ENCODE measurements at places on chromosomes 5 and 9. TPM values are rescaled to one million over a fixed set of nuclear protein-coding genes. Genes with fewer than 3 reads are reported as not detected.
A peak's percentile ranks its signal among the peaks of the same experiment; 100 is the strongest.

The NIPAL4 gene
- not detected for total RNA-seq

The LRRC19 gene
- total RNA-seq: 2.0 TPM

The NUTM2F gene
- total RNA-seq: under 0.01 TPM

The C9orf153 gene
- 0.42 TPM for total RNA-seq

The PCDHGA8 gene
- total RNA-seq: 0.75 TPM

The SHB gene
- total RNA-seq: 3.4 TPM

The PCDHB7 gene
- 0.09 TPM for total RNA-seq

The OR13D1 gene
- not detected for total RNA-seq

The PIP5K1B gene
- 30.9 TPM for total RNA-seq

The GRM6 gene
- 0.23 TPM for total RNA-seq

The PCDHA10 gene
- under 0.01 TPM for total RNA-seq

The PCSK5 gene
- total RNA-seq: 3.6 TPM

The FYB1 gene
- total RNA-seq: 14.6 TPM

GRCh38 chr9:8366161-8366926 lies 566.8 kb upstream of the DMAC1 start:
- no peak for DNase-seq

DNA sequence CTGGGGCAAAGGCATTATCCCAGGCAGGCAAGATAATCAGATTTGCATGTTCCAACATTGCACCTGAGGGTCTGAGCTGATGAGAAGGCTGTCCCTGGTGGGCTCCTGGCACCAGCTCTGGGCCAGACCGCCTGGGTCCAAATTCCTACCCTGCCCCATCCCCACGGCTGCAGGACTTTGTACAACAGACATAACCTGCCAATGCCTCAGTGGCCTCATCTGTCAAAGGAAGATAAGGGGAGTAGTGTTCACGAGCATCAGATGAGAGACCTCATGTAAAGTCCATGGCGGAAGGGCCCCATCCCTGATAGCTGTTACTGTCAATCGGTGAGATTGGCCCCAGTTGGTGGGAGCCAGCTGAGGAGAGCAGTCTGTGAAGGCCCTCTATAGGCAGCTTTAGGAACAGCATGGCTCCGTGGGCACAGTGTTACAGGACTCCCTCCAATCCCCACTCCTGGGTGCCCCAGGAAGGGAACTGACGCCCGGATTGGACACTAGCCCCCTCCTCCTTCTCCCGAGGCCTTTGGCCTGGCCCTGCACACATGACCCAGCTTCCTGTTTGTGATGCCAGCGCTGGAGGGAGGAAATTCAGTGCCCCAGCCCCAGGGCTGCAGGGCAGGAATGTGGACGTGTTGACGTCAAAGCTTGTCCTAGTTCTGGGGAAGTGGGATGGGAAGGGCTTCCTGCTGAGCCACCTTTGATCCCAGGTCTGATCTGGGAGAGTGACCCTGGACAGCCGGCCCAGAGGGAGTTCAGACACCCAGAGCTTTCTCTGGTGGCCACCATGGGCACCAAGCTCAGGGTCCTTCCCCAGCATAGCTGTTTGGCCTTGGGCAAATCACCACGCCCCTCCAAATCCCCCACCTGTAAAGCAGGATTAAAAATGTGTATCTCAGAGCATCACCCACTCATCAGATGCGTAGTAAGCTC lies 56.2 kb downstream of the DUSP1 start:
- DNase-seq: peak; percentile 73

GRCh38 chr9:4389755-4390154 lies 89.9 kb upstream of the GLIS3 start:
- no peak for DNase-seq

- DNase-seq: no peak
Observed at GRCh38 chr5:147805030-147805454, 22.5 kb upstream of the JAKMIP2 start.

GRCh38 chr5:751496-751895 lies 33.0 kb downstream of the ZDHHC11B start:
- peak; percentile 13 for DNase-seq

DNA sequence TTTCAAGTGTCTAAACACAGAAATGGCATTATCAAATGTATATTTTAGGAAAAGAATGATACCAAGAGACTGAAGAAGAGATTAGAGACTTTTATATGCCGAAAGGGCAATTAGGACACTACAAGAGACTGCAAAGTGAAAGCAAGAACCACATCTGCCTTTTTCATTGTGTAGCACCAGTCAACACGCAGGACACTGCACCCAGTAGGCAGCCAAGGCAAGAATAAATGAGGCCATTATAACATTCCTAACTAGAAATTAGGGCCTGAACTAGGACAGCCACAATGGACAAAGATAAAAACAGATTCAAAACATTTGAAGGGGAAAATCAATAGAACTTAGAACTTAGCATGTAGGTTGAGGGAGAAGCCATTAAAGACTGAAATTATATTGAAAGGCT lies 10.8 kb downstream of the CETN3 start:
- DNase-seq: no peak

GRCh38 chr9:2610985-2611384 lies 10.6 kb upstream of the VLDLR start:
- DNase-seq: no peak

DNA sequence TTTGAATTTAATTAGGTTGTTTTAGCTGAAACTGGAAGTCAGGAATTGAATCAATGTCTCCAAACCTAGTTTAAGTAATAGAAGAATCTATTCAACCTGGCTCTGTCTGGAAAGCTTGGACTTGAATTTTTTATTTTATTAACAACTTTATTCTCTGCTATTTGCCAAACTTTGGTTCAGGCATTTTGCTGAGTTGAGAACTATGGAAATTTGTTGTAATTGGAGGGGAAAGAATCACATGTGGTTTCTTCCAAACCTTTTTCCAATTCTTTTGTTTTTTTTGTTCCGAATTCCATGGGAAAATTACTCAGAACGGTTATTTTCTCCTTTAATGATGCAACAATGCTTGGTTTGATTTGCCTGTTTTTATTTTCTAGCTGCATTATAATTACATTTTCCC lies 98.2 kb upstream of the RPS23 start:
- no peak for DNase-seq

DNA sequence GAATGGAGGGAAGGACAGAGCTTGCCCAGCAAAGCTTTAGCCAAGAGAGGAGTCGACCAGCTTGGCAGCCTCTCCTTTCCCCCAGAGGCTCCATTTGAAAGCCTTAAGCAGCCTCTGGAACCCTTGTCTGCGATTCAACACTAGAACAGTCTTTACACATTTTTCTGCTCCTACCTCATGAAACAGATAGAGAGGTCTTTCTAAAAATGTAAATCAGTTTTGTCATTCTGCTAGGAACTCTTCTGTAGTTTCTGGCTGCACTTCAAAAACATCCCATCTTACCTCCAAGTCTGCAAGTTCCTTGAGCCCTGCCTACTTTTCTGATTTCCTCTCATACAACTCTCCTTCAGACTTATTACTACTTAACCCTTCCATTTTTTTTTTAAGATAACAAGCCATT lies 70.1 kb downstream of the PDE4D start:
- DNase-seq: no peak

- DNase-seq: peak; percentile 34
Observed at GRCh38 chr9:757246-757881, 84.1 kb upstream of the DMRT1 start.

DNA sequence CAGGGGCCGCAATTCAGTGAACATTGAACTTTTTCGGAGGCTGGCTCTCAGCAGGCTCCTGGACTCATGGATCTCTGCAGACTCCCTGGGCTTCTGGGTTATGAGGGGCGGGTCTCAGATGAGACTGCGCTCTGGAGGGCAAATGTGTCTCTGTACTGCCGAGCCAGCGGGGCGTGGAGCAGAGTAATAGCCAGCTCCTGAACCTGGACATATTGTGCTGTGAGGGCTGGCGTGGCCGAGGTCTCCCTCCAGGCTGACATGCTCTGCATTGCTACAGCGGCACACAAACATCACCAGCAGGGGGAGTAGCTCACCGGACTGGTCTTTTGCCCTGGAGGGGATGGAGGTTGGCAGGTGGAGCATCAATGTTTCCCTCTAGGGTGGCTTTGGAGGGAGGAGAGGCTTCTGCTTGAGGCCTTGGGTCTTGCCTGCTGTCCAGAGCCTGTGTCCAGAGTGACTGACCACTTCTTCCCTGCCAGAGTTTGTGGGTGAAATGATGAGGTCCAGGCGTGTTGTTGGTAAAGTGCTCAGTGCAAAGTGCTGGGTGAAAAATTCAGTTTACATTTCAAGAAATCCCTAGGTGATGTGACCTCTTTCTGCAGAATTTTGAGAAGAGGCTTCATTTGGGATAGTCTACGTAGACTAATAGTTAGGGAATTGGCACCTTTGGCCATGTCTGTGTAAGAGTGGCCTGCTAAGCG lies 10.9 kb upstream of the GADD45G start:
- DNase-seq: peak; percentile 64

DNA sequence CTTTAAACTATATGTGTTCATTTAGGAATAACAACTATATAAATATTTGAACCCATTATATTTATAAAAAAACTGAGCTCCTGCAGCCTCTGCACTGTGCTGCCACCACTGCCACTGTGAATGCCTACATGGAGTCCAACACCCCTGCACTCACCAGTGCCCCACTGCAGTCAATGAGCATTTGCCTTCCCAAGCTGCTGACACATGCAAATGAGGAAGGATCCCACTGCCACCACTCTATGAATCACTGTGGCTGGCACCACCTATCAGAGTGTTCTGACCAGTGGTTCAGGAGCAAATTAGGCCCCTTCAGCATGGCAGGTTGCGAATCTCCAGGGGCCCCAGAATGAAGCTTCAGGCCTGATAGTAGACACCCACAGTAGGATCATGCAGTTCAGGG lies 9.1 kb downstream of the IFNA5 start:
- DNase-seq: no peak

GRCh38 chr5:14101922-14102321 lies 41.2 kb upstream of the TRIO start:
- DNase-seq: no peak

GRCh38 chr5:133928587-133929393 lies 39.6 kb downstream of the C5orf15 start:
- DNase-seq: no peak

GRCh38 chr9:4022435-4023067 lies 277.3 kb downstream of the GLIS3 start:
- no peak for DNase-seq

GRCh38 chr9:131982671-131983239 lies 96.9 kb downstream of the MED27 start:
- no peak for DNase-seq

GRCh38 chr5:21689587-21689986 lies 1163.6 kb downstream of the CDH12 start:
- no peak for DNase-seq

- no peak for DNase-seq
Observed at GRCh38 chr5:124289641-124290311, 456.7 kb downstream of the ZNF608 start.

GRCh38 chr9:81002242-81002641 lies 687.1 kb downstream of the TLE1 start:
- no peak for DNase-seq

Data from liver (tissue), 10 donors.